Brain (organoid and tissue), 16 donors: ENCODE measurements at places on chromosomes 3 and 15.

DNA sequence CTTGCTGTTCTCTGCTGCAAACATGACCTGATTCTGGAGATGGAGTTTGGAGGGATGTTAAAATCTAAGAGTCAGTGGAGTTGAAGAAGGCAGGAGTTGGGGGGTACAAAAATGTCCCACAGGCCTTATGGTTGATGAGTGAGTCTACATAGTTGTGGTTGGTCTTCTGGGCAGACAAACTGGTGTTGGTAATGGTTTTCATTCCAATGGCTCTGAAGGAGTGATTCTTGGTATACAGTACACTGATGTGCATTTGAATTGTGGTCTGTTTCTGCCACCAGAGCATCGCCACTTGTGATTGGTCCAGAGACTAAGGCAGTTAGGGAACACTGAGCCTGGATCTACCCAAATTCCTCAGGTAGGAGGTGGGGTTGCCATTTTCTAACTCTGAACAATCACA lies 514.1 kb upstream of the CFAP20DC start:
- no peak for DNase-seq

DNA sequence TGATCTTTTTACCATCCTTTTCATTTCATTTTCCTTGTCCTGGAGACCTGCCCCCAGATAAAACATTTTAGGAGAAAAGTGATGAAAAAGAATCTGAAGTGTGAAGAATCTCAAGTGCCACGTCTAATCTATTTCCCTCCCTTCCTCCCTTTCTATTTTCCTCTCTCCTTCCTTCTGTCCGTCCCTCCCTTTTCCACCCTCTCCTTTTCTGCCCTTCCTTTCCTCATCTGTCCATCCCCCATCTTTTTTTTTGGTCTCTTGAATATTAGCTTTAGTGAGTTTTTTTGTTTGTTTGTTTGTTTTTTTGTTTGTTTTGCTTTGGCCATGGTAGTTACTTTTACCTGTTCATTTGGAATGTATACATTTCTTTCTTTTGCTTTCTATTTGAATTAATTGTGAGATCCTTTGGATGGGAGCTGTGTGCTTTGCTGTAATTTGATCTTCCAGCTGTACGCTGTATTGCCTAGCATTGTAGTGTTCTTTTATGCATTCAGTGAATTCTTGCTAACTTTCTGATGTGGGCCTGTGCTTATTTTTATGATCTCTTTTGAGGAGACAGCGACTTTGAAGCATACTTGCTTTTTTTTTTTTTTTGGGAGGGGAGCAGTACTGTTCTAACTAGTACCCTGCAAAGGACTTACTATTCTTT lies 19.2 kb downstream of the CDIN1 start:
- DNase-seq: no peak

GRCh38 chr15:56963710-56964109 lies 45.3 kb downstream of the TCF12 start:
- peak; percentile 33 for DNase-seq

DNA sequence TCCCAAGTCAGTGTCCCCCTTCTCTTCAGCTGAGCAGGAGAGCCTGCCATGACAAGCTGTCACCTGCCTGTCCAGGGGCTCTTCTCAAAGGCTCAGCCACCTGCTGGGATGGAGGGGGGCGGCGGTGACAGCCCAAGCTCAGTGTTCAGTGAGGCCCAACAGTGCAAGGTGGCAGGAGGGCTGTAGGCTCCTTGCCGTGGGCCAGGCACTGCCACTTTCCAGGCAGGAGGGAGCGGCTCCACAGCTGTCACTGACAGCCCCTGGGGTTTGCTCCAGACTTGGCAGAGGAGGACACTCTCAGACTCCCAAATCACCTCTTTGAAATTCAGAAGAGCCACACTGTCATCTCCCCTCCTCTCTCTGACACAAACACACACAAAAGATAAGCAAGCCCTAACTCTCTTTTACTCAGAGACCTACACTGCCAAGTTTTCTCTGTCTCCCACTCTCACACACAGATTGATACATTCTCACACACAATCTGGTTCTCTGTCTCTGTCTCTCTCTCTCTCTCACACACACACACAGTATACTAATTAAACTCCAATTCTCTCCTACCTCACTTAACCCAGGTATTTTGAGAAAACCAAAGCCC lies 443.3 kb downstream of the EPHB1 start:
- peak; percentile 70 for DNase-seq

- peak; percentile 34 for DNase-seq
Observed at GRCh38 chr3:184380627-184381260, 890 bp downstream of the CHRD start.

- DNase-seq: no peak
Observed at GRCh38 chr15:75063338-75063737, 39.9 kb downstream of the PPCDC start.

- peak; percentile 60 for DNase-seq
Observed at GRCh38 chr3:43326891-43327581, 40.7 kb downstream of the SNRK start.

GRCh38 chr3:42490243-42490642 lies 12.2 kb upstream of the VIPR1 start:
- DNase-seq: no peak
